ENCODE measurements at places on chromosomes 6 and 20. TPM values are rescaled to one million over a fixed set of nuclear protein-coding genes. Genes with fewer than 3 reads are reported as not detected.

The KCNB1 gene
- 0.04 TPM for polyA plus RNA-seq

The BPI gene
- polyA plus RNA-seq, result 0.04 TPM

The ALDH5A1 gene
- 0.35 TPM for polyA plus RNA-seq

The NKX2-2 gene
- not detected for polyA plus RNA-seq

The FRMD1 gene
- polyA plus RNA-seq, result not detected

The FBXO30 gene
- polyA plus RNA-seq, result 11.8 TPM

The BEND3 gene
- polyA plus RNA-seq, result 0.81 TPM

The SYNGAP1 gene
- polyA plus RNA-seq, result 5.3 TPM

The OPN5 gene
- not detected for polyA plus RNA-seq

GRCh38 chr6:84652356-84653026 lies 111.9 kb downstream of the TBX18 start:
- peak; percentile 79 for DNase-seq

- no peak for DNase-seq
Measured at GRCh38 chr6:81857812-81858211, 105.3 kb upstream of the TENT5A start.

DNA sequence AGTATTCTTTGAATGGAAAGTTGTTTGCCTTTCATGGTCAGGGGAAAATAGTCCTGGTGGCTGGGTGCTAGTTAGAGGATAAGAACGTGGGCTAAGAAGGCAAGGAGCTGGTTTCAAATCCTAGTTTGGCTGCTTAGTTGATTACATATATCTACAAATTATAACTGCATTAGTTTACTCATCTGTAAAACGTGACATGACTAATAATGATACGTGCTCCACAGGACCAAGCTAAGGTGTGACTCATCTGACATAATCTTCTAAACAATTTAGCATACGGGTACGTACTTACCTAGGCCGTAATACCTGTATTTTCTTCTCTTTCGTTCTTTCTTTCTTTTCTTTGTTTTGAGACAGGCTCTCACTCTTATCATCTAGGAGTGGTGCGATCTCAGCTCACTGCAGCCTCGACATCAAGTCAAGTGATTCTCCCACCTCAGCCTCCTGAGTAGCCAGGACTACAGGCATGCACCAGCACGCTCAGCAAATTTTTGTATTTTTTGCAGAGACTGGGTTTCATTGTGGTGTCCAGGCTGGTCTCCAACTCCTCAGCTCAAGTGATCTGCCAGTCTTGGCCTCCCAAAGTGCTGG lies 1274.2 kb upstream of the GJE1 start:
- no peak for DNase-seq

DNA sequence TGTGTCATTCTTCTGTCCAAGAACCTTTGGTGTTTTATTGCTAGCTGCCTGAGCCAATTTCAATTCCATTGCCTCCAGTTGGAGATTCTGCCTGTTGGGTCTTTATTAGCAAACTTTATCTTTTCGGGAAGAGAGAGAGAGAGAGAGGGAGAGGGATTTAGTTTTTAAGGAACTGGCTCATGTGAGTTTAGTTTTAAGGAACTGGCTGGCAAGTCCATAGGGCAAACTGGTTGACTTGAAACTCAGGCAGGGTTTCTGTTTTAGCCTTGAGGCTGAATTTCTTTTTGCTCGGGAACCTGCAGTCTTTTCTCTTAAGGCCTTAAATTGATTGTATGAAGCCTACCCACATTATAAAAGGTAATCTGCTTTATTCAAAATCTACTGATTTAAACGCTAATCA lies 23.0 kb downstream of the BCKDHB start:
- no peak for DNase-seq

DNA sequence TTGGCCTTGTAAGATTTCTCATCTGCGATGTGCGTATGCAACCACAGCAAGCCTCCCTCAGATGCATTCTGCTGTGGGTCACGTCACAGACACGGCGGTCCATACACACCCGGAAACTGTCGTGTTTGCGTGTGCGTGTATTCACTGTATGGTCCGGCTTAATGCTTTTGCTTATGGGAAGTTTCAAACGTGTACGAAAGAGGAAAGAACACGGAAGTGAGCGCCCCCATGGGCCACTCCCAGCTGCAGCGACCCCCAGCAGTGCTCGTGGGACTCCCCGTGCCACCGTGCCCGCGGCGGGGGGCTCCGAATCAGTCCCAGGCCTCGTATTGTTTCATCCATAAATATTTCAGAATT lies 10.2 kb downstream of the DLL1 start:
- DNase-seq, result no peak

GRCh38 chr6:19167251-19167650 lies 669.9 kb upstream of the ID4 start:
- no peak for DNase-seq

DNA sequence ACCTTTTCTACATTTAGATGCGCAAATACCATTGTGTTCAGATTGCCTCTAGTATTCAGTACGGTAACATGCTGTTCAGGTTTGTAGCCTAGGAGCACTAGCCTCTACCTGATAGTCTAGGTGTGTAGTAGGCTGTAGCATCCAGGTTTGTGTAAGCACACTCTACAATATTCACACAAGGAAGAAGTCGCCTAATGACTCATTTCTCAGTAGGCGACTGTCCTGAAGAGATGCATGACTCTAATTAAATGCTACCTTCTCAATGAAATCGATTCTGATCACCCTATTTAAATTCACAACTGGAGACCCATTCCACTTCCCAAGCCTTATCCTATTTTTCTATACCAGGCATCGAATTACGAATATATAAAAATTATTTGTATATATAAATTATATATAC lies 1.3 kb downstream of the MCUR1 start:
- no peak for DNase-seq

- DNase-seq, result no peak
Measured at GRCh38 chr6:15341311-15342001, 95.6 kb downstream of the JARID2 start.

- no peak for DNase-seq
Measured at GRCh38 chr6:30618270-30618797, 694 bp downstream of the MRPS18B start.

GRCh38 chr6:131470534-131470933 lies 102.5 kb upstream of the ARG1 start:
- DNase-seq, result no peak

- DNase-seq, result no peak
Measured at GRCh38 chr6:24649691-24650090, 3.7 kb upstream of the KIAA0319 start.

DNA sequence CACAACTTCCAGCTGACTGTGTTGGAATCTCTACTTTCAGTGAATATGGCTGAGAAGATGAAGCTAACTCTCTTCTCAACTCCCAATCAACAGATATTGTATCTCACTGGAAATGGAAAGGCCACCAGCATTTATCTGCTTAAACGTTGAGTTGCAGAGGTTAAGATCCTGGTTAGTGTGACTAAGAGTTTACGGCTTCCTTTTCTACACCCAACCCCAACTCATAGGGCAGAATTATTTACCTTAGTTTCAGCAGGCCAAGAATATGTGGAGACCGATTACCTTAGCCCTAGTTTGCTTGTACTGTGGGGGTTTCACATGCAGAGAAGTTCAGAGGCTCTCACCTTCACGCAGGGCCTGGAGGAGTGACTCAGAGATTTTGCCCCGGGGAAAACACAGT lies 1026.6 kb downstream of the EYS start:
- DNase-seq, result no peak

GRCh38 chr6:41066867-41067304 lies 5.3 kb downstream of the OARD1 start:
- peak; percentile 73 for DNase-seq

- no peak for DNase-seq
Measured at GRCh38 chr20:8094415-8094818, 37.6 kb upstream of the PLCB1 start.

- no peak for DNase-seq
Measured at GRCh38 chr20:16302818-16303217, 270.4 kb downstream of the KIF16B start.

DNA sequence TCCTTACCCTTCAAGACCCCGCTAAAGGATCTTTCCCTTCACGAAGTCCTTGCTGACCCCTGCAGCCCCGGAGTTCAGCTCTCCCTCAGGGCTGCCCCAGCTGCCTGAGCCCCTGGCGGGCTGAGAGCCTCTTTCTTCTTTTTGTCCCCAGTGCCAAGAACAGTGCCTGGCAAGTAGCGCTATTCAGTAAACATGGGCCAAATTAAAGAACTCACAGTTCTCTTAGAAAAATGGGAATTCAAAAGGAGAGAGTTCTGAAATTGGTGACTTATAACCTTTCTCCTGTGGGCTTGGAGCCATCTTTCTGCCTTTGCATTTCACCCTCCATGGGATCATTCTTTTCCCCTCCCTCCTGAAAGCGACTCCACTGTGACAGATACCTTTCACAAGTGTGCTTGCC lies 227.2 kb downstream of the TMEM242 start:
- DNase-seq, result no peak

DNA sequence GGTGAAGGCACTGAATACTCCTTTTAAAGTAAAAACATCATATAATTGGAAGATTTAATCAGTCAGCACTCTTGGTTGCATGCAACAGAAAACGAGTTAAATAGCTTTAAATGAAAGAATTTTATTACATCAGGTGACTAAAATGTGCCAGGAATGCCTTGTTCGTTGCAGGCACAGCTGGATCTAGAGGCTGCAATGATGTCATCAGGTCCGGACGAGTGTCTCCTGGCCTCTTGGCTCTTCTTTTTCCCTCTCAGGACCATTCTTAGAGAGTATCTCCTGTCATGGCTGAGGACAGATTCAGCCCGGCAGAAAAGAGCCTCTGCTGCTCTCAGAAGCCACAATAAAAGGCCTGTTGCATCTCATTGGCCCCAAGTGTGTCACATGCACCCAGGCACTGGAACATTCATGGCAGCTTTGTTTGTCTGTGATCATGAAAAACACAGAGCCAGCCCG lies 510.7 kb upstream of the SULF2 start:
- peak; percentile 36 for DNase-seq

All from AG04450 (cell line).